ENCODE measurements at places on chromosomes 7 and 10.

GRCh38 chr7:64839910-64840309, 45.7 kb downstream of the ZNF138 start:
- no peak for DNase-seq

GRCh38 chr7:17402628-17403278, 104.3 kb downstream of the AHR start:
- no peak for DNase-seq

DNA sequence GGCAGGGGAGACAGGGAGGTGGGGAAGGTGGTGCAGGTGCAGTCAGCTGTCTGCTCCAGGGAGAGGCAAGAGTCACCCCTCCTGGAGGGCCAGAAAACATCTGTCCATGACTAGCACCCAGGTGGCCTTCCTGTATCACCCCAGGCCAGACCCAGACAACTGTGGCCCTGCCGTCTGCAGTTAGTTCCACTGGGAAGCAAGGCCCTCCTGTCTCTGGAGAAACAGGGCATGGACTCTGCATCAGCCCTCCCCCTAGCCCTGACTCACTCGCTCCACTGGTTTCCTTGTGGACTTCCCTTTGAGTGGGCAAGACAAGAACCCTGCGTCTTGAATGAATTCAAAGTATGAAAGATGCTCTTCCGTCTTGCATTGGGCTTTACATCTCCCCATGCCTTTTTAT, 12.6 kb downstream of the TBATA start:
- DNase-seq = no peak

GRCh38 chr7:82961240-82961639, 201.4 kb downstream of the PCLO start:
- DNase-seq = no peak

DNA sequence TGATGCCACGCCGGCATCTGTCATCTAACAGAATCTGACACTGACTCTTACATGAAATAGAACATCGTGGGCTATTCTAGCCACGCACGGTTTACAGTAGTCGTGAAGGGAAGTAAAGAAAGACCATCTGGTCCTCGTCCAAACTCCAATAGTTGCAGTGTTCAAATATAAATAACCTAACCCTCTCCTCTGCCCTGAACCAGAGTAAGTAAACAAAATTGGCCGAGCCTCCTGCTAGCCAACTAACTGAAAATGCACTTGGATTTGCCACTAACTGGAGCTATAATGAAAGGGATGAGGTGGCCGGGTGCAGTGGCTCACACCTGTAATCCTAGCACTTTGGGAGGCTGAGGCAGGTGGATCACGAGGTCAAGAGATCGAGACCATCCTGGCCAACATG, 29.5 kb upstream of the ZC3HAV1L start:
- no peak for DNase-seq

GRCh38 chr7:904847-905246, 28.5 kb downstream of the GET4 start:
- no peak for DNase-seq

GRCh38 chr7:47153576-47153975, 428.3 kb downstream of the TNS3 start:
- peak; percentile 58 for DNase-seq

GRCh38 chr10:33132626-33133025, 174.6 kb upstream of the ITGB1 start:
- DNase-seq = peak; percentile 35

GRCh38 chr10:97150013-97150595, 35.7 kb downstream of the SLIT1 start:
- peak; percentile 71 for DNase-seq

GRCh38 chr10:119535305-119535704, 7.2 kb downstream of the RGS10 start:
- DNase-seq = no peak

GRCh38 chr10:55078121-55078520, 277.1 kb upstream of the PCDH15 start:
- no peak for DNase-seq

DNA sequence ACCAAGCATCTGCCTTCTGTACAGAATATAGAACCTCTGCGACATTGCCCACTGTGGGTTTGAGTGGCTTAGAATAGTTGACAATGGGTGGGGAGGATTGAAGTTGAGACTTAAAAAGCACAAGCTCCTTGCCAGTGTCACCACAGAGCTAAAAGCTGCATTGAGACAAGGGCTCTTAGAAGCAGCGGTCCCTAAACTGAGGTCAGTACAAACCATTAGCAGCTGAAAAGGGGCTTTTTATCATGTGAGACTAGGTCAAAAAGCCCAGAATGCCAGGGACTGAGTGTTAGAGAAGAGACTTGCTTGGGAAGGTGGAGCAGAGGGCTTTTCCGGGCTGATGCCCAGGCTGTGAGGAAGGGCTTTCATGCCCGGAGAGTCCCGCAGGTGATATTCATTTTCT, 91.3 kb downstream of the POU6F2 start:
- DNase-seq = peak; percentile 14

GRCh38 chr7:9625953-9626352, 1192.5 kb downstream of the NXPH1 start:
- DNase-seq = no peak

- DNase-seq = no peak
Measured at GRCh38 chr7:124937076-124937475, 7.5 kb upstream of the POT1 start.

- DNase-seq = no peak
Measured at GRCh38 chr7:91323626-91324158, 59.5 kb downstream of the FZD1 start.

GRCh38 chr7:159070431-159071148, 74.1 kb downstream of the VIPR2 start:
- no peak for DNase-seq

- DNase-seq = no peak
Measured at GRCh38 chr7:15507171-15507570, 54.6 kb downstream of the AGMO start.

- DNase-seq = no peak
Measured at GRCh38 chr7:1354661-1355567, 104.4 kb downstream of the MICALL2 start.

DNA sequence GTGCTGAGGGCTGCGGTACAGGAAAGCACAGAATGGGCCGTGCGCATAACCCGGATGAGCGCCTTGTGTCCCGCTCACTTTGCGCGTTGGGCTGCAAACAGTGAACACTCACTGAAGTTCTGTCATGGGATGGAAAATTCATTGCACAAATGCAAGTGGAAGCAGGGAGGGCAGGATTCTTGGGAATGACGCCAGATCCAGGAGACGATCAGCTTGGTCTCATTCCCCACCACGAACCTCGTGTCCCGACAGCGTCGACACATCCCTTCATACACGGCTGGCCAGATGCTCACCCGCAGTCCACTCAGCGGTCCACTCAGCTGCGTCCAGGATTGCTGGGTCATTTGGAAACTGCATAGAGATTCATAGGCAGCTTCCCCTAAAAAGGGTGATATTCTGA, 607.1 kb downstream of the SDK1 start:
- DNase-seq = no peak

DNA sequence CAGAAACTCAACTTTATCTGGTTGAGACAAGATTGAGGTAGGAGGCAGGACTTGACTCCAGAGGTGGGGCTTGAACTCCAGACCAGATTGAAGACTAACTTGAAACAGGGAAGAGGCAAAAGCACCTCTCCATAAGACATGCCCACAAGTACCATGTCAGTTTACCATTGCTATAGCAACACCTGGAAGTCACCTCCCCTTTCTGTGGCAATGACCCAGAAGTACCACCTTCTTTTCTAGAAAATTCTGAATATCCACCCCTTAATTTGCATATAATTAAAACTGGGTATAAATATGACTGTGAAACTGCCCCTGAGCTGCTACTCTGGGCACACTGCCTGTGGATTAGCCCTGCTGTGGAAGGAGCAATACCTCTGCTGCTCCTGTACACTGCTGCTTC, 4.9 kb upstream of the TOMM7 start:
- DNase-seq = no peak

- DNase-seq = no peak
Measured at GRCh38 chr7:106049139-106049752, 62.9 kb downstream of the SYPL1 start.

GRCh38 chr10:37576154-37576553, 281.3 kb downstream of the ZNF248 start:
- no peak for DNase-seq

DNA sequence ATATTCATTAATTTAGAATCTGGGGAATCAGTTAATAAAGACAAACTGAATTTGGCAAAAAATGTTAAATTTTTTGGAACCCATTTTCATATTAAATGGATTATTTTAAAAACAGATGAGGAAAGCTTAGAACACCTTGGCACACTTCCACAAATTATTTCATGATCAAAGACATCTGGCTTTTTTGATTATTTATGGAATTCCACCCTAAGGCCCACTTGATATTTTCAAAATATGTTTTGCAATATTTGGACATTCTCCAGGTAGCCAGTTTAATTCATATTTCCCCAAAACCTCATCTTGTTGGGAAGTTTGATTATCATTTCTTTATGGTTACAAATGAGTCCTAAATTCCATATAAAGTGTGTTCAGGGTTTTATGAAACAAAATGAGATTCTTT, 129.9 kb downstream of the DOCK4 start:
- DNase-seq = no peak

GRCh38 chr10:77949167-77949566, 22.6 kb upstream of the DLG5 start:
- DNase-seq = peak; percentile 98

Data from ELF-1 (cell line).